ENCODE measurements at places on chromosomes 1 and 21. TPM values are rescaled to one million over a fixed set of nuclear protein-coding genes. Genes with fewer than 3 reads are reported as not detected.

LRRC53 gene
- total RNA-seq = not detected

ANXA9 gene
- not detected for total RNA-seq

GPR25 gene
- total RNA-seq = not detected

GJA9 gene
- not detected for total RNA-seq

GABRD gene
- not detected for total RNA-seq

IVL gene
- total RNA-seq = under 0.01 TPM

CRB1 gene
- total RNA-seq = not detected

PGBD2 gene
- 4.6 TPM for total RNA-seq

TCHHL1 gene
- total RNA-seq = not detected

ARHGEF16 gene
- total RNA-seq = 0.35 TPM

FMO5 gene
- total RNA-seq = 0.73 TPM

KCNJ9 gene
- total RNA-seq = not detected

FGR gene
- 0.07 TPM for total RNA-seq

TESK2 gene
- 2.4 TPM for total RNA-seq

ATAD3C gene
- total RNA-seq = 0.20 TPM

PODN gene
- 0.60 TPM for total RNA-seq

KCNH1 gene
- total RNA-seq = not detected

SPAG17 gene
- total RNA-seq = not detected

WDR47 gene
- 18.7 TPM for total RNA-seq

All from pulmonary artery endothelial cell (primary cell).